ENCODE measurements at places on chromosomes 2 and 18.

DNA sequence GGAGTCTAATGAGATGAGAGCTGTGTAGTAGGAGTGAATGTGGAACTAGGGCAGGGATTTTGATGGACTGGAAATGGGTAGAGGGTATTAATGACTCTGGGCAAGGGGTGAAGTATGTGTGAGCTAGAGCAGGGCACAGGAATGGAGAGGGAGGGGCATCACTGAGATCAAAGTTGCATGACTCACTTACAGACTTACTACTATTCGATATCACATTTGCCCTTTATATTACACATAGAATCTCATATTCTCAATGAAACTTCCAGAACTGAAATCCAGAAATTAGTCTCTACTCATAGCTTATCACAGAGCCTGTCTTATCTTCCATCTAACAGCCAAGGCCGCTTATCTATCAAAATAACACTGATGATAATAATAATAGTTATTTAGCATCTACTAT, 20.0 kb upstream of the ITGB6 start:
- DNase-seq, result no peak

DNA sequence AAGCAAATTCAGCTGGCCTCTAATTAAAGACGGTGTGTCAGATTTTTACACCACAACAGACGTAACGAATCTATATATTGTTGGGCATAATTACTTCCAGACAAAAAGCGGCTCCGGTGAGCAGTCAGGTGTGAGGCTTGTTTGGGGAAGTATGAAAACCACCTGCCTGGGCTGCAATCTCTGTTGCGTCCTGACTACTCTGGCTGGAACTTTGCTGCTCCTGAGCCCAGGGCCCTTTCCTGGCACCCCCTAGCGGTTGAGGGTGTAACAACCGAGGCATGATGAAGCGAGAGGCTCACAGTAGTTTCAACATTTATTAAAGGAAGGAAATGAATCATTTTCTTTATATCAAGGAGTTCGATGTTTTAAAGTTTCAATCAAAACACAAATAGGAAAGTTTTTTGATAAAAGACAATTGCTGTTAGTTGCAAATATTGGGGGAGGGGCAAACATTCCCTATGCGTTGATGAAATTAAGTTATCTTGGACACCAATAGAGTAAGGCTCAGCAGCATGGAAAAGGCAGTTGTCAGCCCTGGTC, 10.6 kb upstream of the ITGB6 start:
- DNase-seq, result peak; percentile 86

DNA sequence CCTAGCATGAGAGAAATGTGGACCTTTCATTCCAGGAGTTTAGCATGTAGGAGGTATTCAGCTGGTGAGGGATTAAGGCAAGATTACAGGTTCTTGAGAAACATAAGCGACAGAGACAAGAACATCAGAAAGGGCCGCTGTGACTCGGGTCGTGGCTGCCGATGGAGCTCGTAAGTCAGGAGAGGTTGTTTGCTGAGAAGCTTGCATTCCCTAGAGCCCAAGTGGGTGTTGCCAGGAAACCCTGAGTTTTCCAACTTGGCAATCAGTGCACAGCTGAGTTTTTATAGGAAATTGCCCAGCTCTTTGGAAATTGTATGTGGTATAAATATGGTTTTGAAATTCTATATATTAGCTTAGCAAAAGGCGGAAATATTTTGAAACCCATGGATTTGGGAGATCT, 46.4 kb upstream of the CYP1B1 start:
- DNase-seq, result no peak

GRCh38 chr18:64966667-64967066, 784.1 kb upstream of the CDH7 start:
- DNase-seq, result peak; percentile 47

- DNase-seq, result no peak
Measured at GRCh38 chr2:232584238-232584637, 33.7 kb downstream of the EIF4E2 start.

DNA sequence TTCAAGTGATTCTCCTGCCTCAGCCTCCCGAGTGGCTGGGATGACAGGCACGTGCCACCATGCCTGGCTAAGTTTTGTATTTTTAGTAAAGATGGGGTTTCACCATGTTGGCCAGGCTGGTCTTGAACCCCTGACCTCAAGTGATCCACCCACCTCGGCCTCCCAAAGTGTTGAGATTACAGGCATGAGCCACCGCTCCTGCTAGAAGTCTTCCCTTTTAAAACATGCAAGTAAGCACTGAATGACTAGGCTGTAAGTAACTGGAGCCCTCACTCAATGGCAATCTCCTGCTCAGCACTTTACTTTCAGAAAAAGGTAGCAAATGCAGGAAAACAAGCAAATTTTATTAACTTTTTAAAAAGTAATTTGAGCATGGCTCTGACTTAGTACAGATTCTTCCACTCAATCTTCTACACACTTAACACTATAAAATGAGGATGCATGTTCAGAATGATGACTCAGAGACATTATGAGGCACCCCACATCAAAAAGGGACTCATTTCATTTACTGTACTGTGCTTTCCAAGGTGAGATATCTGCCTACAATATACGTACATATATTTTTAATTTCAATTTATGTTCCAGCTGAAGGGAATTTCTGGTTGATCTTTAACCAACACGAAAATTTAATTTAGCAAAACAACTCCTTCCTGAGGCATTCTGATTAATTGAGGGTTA, 6.6 kb upstream of the NCK2 start:
- DNase-seq, result no peak

- peak; percentile 76 for DNase-seq
Measured at GRCh38 chr2:72859831-72860262, 27.4 kb upstream of the SPR start.

DNA sequence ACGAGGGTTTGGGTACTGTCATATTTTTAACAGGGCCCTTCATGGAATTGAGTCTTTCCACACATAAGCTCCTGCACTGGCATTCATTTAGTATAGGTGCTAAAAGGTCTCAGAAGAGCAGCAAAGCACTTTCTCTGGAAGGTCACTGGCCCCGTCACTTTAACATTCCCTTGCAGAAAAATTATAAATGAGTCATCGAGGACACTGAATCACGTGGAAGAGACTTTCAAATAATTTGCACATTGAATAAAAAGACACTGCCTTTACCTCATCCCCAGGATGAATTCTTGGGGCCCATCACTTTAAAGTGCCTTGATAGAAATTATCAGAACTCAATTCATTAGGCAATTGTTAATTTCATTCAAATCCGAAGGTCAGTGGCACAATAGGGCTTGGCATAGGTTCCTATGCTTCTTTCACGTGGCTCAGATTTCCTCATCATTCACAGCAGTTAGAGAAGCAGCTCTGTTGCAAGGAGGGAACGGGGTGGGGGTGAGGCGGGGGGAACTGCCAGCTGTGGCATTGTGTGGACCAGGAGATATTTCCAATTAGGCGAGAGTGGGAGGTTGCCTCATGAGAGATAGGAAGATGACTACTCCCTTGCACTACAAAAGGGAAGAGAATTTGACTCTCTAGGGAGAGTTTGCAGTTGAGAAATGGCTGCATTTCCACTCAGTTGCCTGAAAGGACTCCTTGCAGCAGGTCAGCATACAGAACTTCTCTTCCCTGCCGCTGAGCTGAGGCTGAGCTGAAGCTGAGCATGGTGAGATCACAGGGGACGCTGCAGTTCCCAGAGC, 86.3 kb upstream of the NPAS2 start:
- DNase-seq, result no peak

DNA sequence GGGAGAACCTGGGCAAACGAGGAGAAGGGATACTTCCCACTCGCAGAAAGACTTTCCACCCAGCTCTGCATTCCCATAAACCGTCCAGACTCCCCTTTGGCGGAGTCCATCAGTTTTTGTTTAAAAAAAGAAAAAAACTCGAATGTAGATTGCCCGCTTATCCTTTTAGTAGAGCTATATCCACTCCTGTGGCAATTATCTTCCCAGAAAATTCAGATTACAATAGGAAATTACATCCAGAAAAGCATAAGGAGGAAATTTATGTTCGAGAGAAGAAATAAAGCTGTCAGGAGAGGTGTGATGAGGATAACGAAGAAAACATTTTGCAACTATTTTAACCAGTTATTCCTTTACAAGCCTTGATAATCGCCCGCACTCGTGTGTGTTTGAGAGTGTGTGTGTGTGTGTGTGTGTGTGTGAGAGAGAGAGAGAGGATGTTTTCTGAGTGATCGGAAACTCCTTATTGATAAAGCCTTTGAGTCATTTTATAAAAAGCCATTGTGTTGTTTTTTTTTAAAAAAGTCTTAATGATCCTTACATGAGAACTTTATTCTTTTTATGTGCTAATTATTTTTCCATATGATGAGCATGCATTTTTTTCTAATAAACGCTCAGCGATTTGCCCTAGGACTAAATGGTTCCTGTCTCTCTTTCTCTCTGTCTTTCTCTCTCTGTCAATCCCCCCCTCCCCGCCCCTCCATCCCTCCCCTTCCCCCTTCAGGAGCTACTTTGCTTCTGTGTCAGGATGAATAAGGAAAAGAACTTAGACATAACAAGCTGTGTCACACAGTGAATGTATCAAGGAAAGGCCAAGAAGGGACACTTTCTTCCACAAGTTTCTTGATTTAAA, 1.1 kb upstream of the PPP3R1 start:
- peak; percentile 54 for DNase-seq

DNA sequence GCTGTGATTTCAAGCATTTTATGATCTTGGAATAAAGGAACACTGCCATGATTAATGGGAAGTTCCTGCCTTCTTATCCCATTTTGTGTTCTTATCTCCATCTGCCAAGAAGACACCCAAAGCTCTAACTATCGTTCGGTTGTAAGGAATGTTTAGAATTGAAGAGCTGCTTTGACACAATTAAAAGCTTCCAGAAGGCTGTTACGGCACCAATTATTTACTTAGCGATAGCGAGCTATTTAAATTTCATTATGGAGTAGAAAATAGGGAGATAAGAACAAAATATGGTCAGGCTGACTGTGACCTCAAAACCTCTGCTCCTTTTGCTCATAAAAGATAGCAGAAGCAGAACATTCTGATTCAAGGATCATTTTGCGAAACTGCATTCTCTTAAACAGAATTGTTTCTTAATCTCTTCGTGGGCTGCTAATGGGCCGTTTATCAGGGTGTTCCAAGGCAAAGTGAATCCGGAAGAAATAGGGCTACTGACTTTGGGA, 101.6 kb downstream of the SLC4A3 start:
- DNase-seq, result no peak

DNA sequence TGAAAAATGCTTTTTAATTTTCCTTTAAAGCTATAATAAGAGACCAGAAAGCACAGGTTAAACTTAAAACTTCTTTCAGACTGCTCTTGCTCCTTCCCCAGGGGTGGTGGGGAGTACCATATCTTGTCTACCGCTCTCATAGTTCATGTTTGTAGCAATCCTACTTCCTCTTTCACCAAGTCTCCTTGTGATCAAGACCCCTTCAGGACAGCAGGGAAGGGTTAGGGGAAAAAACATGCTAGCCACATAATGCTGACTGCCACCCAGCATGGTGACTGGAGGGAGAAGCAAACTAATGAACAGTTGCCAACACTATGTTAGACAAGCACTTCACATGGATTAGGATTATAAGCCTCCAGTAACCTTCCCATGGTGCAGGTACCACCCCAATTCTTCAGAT, 8.6 kb downstream of the MYO5B start:
- no peak for DNase-seq

DNA sequence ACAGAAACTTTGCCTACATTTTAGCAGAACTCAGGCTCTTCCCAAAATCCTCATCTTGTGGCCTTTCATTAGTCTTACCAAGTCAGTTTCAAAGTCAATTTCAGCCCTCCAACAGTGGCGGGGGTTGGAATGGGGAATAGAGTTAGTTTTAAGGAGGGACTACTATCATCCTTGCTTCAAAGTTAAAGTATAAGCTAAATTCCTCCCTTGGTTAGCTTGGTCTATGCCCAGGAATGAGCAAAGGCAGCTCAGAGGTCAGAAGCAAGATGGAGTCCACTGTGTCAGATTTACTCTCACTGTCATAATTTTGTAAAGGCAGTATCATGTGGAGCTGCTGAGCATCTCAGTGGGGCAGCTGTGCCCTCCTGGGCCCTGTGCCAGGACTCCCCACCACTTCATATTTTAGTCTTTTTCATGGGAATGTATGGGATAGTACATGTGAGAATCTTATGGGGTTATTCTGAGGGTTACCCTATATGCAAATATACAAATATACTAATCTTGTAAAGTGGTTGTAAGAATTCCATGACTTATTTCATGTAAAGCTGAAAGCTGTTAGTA, 145.2 kb upstream of the MMADHC start:
- no peak for DNase-seq

DNA sequence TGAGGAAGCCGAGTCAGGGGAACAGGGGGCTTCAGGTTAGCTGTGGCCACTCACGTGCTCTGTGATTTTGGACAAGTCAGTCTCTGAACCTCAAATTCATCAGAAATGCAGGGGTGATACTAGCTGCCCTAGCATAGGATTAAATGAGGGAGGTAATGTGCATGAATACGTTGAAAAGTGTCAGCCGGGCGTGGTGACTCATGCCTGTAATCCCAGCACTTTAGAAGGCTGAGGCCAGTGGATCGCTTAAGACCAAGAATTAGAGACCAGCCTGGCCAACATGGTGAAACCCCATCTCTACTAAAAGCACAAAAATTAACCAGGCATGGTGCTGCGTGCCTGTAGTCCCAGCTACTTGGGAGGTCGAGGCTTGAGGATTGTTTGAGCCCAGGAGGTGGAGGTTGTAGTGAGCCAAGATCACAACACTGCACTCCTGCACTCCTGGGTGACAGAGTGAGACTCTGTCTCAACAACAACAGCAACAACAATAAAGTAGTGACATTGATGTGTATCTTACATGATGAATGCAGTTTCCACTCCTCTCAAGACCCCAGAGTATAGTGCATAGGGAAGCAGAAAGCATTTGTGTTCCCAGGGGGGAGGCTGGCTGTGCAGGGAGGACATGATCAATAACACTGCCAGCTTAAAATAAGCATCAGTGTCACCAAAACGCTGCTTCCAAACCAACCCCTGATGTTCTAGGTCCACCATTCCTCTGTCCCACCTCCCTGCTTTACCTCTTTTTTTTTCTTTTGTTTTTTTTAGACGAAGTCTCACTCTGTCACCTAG, 68.8 kb downstream of the HNRNPLL start:
- no peak for DNase-seq

DNA sequence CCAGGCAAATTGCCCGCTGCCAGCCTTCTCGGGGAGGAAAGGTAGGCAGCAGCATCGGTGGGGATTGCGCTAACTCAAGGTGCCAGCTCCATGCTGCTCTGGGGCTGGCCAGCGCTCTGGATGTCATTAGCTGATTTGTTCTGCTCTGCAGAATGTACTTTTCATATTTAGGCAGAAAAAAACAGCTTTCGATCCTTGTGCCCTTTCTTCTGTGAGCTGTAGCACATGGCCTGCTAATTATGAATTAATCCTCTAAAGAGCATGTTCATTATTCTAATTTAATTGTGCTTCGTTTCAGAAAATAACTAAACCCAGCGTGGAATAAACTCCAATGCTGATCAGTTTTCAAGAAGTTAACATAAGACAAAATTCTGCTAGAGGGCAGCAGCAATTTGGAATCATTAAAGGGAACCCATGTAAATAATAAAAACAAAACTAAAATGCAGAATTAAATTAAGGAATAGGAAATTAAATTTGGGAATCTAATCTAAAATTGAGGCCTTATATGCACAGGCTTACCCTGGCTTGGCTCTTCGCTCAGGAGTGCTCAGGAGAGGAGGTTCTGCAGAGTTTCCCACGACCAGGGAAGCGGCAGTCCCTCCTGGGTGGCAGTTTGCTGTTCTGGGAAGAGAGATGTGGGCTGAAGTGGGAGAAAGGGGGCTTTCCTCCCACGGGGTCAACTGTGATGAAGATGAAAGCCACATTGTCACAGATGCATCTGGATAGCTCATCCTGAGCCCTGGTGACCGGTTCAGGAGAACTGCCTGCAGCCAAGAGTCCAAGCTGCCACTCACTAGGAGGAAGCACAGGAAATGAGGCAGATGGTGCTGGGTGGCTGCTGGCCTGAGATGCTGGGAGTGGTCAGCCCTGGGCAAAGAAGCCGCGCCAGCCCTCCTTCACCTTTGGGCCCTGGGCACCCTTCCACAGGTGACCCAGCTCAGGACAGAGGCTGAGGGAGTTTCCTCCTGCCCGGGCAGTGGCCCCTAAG, 93.2 kb upstream of the PKDCC start:
- DNase-seq, result no peak

Data from RPMI8226 (cell line).